Activated naive CD8-positive, alpha-beta T cell treated with anti-CD3 and anti-CD28 coated beads for 36 hours (primary cell): ENCODE measurements at places on chromosomes 5 and 9. TPM values are rescaled to one million over a fixed set of nuclear protein-coding genes. Genes with fewer than 3 reads are reported as not detected.

Gene ISL1
- total RNA-seq: not detected

Gene CERCAM
- 2.2 TPM for total RNA-seq

Gene PCDHB3
- not detected for total RNA-seq

Gene TBC1D13
- total RNA-seq: 16.3 TPM

Gene ALG2
- total RNA-seq: 30.3 TPM

DNA sequence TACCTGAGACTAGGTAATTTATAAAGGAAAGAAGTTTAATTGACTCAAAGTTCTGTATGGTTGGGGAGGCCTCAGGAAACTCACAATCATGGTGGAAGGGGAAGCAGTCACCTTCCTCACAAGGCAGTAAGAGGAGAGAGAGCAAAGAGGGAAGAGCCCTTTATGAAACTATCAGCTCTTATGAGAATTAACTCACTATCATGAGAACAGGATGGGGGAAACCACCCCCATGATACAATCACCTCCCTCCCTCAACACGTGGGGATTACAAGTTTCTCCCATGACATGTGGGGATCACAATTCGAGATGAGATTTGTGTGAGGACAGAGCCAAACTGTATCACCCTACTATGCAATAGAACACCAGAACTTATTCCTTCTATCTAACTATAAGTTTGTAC is 27.9 kb downstream of the CD274 start:
- H3K4me3 ChIP-seq: no peak overlapping the region
- H3K4me1 ChIP-seq: peaks cover 6% of the 10 kb centered on the region
- no peaks in the 10 kb centered on the region for H3K27me3 ChIP-seq
- no peak overlapping the region for H3K27ac ChIP-seq

- H3K27me3 ChIP-seq: no peaks in the 10 kb centered on the region
- H3K27ac ChIP-seq: no peak overlapping the region
- peaks cover 2% of the 10 kb centered on the region for H3K4me1 ChIP-seq
- no peaks in the 10 kb centered on the region for H3K36me3 ChIP-seq
- H3K4me3 ChIP-seq: no peak overlapping the region
Observed at GRCh38 chr5:83844449-83845068, 123.9 kb upstream of the HAPLN1 start.

GRCh38 chr5:178221853-178222252 is 10.7 kb downstream of the PHYKPL start:
- no peak overlapping the region for H3K4me3 ChIP-seq
- H3K4me1 ChIP-seq: peaks cover 13% of the 10 kb centered on the region
- DNase-seq: no peak
- peak overlapping the region; percentile 32 for H3K27ac ChIP-seq

DNA sequence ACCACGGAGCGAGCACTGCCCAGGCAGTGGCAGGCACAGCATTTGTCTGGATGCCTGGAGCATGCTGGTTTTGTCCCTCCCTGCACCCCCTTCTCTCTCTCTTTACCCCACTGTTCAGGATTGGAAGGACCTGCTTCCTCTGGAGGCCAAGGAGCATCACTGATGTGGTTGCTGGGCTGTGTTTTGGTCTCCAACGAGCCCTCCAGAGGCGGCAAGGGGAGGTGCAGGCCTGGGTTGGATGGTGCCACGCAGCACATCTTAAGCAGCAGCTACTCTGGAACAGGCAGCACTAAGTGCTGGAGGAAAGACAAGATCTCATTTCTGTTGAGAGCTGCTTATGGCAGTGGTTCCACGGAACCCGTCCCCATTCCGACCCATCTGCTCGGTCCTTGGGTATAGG is 139.6 kb downstream of the CMYA5 start:
- H3K36me3 ChIP-seq: no peaks in the 10 kb centered on the region
- H3K4me1 ChIP-seq: peaks cover 3% of the 10 kb centered on the region
- DNase-seq: no peak
- peaks cover 10% of the 10 kb centered on the region for H3K27me3 ChIP-seq
- no peak overlapping the region for H3K4me3 ChIP-seq

DNA sequence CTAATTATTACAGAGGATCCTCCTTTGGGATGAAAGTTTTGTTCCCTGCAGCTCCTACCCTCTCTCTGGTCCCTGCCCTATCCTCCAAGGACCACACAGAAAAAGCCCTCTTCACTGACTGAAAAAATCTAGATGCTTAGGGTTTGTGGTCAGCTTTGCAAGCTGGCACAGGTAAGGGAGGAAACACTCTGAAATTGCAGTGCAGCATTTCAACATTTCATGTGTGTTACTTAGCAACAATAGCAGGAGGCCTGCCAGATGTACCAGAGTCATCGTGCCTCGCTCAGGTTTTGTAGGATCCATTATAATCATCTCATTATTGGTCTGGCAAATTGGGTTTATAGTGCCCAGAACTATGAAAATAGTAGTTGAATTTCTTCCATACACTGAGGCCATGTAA is 109.5 kb downstream of the PALM2AKAP2 start:
- H3K27ac ChIP-seq: no peak overlapping the region
- H3K27me3 ChIP-seq: no peaks in the 10 kb centered on the region
- no peak overlapping the region for H3K4me3 ChIP-seq
- H3K4me1 ChIP-seq: peaks cover 13% of the 10 kb centered on the region
- H3K36me3 ChIP-seq: no peaks in the 10 kb centered on the region

- peaks cover 9% of the 10 kb centered on the region for H3K27me3 ChIP-seq
- H3K4me3 ChIP-seq: no peak overlapping the region
- DNase-seq: no peak
- H3K27ac ChIP-seq: no peak overlapping the region
Observed at GRCh38 chr9:99607842-99608448, 213.7 kb upstream of the NR4A3 start.

DNA sequence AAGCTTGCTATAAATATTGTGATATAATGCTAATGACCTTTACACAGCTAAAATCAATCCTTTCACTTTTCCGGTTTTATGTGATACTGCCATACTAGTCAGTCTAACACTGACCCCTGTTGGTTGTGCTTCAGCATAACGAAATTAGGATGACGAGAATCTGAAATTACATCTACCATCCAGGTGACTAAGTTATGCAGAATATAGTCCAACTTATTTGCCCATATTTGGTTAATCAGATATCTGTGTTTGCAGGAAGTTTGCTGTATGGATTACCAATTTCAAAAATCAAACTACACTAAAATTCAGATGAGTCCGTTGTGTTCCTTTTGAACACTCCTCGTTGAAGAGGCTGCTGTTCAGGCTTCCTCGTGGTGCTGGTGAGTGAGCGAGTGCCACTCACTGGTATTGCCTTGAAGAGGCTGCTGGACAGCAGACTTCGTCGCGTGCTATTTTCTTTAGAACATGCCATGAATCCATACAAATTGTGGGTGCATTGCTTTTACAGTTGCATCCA is 32.5 kb downstream of the TENT4A start:
- no peaks in the 10 kb centered on the region for H3K27me3 ChIP-seq
- peaks cover 34% of the 10 kb centered on the region for H3K36me3 ChIP-seq
- H3K27ac ChIP-seq: no peak overlapping the region
- peaks cover 10% of the 10 kb centered on the region for H3K4me1 ChIP-seq
- no peak for DNase-seq
- H3K4me3 ChIP-seq: no peak overlapping the region

- H3K27ac ChIP-seq: no peak overlapping the region
- no peak overlapping the region for H3K4me3 ChIP-seq
- DNase-seq: no peak
- H3K36me3 ChIP-seq: no peaks in the 10 kb centered on the region
Observed at GRCh38 chr5:57072218-57072892, 101.5 kb upstream of the GPBP1 start.

- H3K27me3 ChIP-seq: no peaks in the 10 kb centered on the region
- no peak overlapping the region for H3K27ac ChIP-seq
- DNase-seq: no peak
- no peak overlapping the region for H3K4me3 ChIP-seq
Observed at GRCh38 chr9:74556685-74557084, 59.5 kb downstream of the RORB start.

GRCh38 chr9:96048104-96048955 is 172.8 kb downstream of the ERCC6L2 start:
- peak; percentile 68 for DNase-seq
- peaks cover 16% of the 10 kb centered on the region for H3K4me1 ChIP-seq
- no peaks in the 10 kb centered on the region for H3K27me3 ChIP-seq
- H3K27ac ChIP-seq: peak overlapping the region; percentile 96
- H3K36me3 ChIP-seq: no peaks in the 10 kb centered on the region

DNA sequence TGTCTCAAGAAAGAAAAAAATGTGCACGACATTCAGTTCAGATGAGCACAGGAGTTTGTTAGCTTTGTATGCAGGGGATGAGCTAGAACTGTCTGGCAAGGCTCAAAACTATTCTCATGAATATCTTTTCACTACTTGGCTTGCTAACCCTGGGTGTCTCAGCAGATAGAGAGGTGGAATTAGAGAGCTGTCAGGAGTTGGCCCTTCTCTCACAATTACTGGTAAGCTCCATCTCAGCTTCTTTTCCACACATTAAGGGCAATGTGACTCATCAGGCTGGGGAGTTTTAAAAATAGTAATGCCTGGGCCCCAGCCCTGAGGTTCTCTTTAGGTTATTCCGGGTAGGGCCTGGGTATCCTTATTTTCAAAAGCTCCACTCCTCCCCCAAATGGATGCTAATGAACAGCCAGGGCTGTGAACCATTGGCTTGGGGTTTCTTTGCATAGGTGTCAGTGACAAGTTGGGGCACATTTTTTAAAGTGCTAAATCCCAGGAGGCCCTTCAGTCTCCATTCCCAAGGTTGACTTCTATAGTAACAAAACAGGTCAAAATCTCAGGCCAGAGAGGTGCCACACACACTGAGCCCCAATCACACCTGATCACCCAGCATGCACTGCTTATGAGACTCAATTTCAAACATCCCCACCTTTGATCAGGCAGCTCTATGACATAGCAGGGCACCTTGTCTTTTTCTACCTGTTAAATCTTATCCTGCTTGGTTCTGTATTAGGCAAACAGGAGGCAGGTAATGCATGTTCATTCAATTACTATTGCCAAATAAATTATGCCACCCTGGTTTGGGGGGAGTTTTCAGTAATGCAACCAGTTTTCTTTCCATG is 239.7 kb upstream of the DAP start:
- H3K36me3 ChIP-seq: no peaks in the 10 kb centered on the region
- H3K27me3 ChIP-seq: peaks cover 16% of the 10 kb centered on the region
- H3K4me3 ChIP-seq: no peak overlapping the region
- DNase-seq: no peak
- H3K4me1 ChIP-seq: no peaks in the 10 kb centered on the region

DNA sequence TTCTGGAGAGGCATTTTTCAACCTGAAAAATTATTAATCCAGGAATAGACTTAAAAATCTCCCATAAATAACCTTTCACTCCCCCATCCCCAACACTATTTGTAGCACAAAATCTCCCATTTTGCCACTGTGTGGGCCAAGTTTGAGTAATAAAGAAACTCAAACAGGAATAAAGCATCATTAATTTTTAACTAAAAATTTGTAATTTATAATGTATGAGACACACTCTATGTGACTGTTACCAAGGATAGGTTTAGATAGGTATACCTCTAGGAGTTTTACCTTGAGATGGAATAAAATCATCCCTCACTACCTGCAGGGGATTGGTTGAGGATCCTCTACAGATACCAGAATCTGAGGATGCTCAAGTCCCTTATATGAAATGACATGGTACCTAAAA is 30.1 kb downstream of the CHD1 start:
- peaks cover 26% of the 10 kb centered on the region for H3K36me3 ChIP-seq
- H3K27ac ChIP-seq: no peak overlapping the region
- H3K4me3 ChIP-seq: no peak overlapping the region
- no peak for DNase-seq

DNA sequence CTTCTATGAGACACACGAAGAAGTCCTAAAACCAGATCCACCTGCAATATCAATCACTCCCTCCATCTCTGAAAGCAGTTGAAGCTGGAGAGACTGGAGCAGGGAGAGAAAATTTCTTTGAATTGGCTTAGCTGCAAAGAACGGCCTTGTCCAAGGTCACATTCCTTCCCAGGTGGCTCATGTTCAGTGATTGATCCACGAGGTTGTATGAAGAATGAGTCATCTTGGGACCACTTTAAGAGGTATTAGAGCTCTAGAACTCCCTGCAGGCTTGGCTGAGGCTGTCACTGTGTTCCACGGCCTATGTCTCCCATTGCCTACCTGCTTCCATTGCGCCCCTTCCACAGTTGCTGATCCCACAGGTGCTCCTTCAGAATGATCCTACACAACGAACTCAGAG is 68.2 kb downstream of the HMHB1 start:
- no peaks in the 10 kb centered on the region for H3K36me3 ChIP-seq
- no peak for DNase-seq
- H3K4me3 ChIP-seq: no peak overlapping the region
- H3K27me3 ChIP-seq: no peaks in the 10 kb centered on the region

DNA sequence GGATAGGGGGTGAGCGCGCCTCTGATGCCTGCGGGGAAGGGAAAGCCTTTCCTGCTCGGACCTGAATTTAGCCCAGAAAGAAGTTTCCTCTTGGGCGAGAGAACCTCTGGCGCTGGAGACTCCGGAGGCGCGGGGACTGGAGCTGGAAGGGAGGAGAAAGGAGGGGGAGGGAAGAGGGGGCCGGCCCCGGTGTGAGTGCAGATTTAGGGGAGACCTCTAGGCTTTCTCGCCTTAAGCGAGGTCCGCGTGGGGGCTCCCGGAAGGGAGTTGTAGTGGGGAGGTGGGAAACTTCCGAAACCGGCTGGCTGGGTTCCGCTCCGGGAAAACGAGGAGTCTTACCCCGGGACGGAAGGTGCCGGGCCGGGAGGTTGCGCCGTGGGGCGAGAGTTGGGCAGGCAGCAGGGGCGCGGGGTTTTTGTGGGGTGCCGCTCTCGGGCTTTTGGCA is 1.3 kb downstream of the PCSK5 start:
- H3K36me3 ChIP-seq: no peaks in the 10 kb centered on the region
- peak overlapping the region; percentile 98 for H3K4me3 ChIP-seq
- no peaks in the 10 kb centered on the region for H3K27me3 ChIP-seq
- peaks cover 42% of the 10 kb centered on the region for H3K4me1 ChIP-seq

DNA sequence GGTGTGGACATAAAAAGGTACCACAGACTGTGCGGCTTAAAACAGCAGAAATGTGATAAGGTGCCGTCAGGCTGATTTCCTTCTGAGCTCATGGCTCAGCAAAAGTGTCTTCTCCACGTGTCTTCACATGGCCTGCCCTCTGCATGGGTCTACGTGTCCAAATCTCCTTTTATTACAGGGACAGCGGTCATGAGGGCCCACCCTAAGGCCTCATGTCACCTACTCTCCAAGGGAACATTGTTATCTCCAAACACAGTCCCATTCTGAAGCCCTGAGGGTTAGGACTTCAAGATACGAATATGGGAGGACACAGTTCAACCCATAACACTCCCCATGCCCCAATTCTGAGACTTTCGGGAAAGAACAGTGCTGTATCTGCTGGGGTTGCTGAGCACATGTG is 35.2 kb downstream of the COL23A1 start:
- DNase-seq: no peak
- H3K27ac ChIP-seq: no peak overlapping the region
- peaks cover 10% of the 10 kb centered on the region for H3K27me3 ChIP-seq
- no peaks in the 10 kb centered on the region for H3K4me1 ChIP-seq
- H3K4me3 ChIP-seq: no peak overlapping the region

DNA sequence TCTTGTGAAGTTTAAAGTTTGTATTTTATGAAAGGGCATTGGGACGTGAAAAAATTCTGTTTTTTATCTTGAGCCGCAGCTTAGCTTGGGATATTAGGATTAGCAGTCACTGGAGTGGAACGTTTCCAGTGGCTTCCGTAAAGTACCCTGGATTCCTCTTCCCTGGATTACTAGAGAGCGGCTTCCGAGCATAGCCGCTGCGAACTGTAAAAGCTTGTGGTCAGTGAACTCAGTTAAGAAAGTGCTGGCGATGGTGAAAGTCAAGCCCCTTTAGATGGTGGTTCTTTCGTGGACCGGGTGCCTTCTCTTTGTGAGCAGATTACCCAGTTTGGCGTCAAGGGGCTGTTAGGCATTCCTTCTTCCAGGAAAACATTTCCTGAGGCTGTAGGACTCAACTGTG is 168.1 kb downstream of the KDM4C start:
- H3K27me3 ChIP-seq: no peaks in the 10 kb centered on the region

GRCh38 chr9:79985772-79986171 is 414.0 kb downstream of the TLE4 start:
- peaks cover 3% of the 10 kb centered on the region for H3K27me3 ChIP-seq
- no peaks in the 10 kb centered on the region for H3K4me1 ChIP-seq
- H3K27ac ChIP-seq: no peak overlapping the region
- H3K36me3 ChIP-seq: no peaks in the 10 kb centered on the region
- no peak for DNase-seq
- no peak overlapping the region for H3K4me3 ChIP-seq
